WTC11 (cell line): ENCODE measurements at places on chromosomes 3 and 15.

DNA sequence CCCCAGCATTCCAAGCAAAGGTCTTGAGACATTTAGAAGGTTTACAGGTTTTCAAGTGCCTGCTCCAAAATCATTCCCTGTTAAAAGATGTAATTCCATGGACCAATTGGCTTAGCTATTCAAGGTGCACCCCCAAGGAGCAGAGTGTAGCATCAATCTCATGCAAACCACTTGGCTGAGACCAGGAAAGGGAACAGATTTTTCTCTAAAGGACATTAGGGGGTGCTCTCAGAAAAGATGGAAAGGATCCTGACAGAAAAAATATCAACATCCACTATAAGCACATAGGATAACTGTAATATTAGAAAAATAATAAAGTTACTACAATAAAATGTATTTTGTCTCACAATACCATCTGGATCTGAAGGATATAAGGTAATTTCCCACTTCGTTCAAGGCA, 328.0 kb upstream of the CDIN1 start:
- no peak for DNase-seq

DNA sequence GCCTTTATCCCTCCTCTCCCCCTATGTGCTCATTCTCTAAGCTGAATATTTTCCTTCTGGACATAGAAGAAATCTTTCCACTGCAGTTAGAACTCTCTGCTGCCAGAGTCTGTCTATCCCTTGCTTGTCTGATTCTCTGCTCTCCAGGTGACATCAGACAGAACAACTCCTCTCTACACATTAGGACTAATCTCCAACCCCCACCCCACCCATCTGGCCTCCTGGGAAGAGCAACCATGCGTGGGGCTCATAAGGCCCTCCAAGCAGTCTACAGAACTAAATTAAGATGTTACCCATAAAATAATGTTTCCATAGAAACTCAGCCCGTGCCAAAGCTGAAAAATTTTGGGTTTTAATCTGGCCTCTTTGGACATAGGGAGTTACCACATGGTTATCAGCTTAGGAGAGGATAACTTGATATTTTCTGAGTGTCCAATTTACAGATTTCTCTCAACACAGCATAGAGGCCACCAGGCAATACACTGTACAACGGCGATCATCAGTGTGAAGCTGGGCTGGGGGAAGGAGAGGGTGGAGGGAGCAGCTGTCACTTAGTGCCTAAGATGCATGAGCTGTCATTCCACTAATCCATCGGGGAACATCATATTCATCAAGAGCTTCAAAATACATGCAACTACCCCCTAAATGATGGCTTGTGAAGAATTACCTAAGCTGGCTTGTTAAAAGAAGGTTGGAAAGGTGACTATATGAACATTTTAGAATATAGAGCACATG, 199.4 kb downstream of the CLSTN2 start:
- no peak for DNase-seq

DNA sequence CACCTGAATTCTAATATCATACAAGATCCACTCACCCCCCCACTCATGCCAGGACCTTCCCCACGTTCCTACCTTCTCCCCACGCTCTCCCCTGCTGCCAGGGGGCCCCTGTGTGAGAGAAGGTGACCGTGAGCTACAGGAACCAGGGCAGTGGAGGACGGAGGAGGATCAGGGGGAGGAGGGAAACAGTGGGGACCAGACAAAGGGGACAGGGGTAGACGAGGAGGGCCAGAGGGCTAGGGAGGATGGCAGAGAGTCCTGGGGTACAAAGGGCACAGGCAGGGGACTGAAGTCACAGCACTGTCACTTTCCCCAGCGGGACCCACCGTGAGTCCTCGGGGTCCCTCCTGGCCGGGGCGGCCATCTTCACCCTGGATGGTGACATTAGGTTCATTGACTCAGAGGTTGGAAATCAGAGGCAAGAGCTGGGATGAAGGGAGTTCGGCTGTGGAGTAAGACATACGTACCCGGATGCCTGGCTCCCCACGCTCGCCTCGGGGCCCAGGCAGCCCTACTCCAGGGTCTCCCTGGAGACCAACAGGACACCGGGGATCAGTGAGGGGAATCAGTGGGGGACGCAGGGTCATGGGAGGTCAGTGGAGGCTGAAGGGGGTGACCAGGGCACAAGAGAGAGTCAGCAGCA, 6.3 kb upstream of the UCN2 start:
- DNase-seq, result no peak

DNA sequence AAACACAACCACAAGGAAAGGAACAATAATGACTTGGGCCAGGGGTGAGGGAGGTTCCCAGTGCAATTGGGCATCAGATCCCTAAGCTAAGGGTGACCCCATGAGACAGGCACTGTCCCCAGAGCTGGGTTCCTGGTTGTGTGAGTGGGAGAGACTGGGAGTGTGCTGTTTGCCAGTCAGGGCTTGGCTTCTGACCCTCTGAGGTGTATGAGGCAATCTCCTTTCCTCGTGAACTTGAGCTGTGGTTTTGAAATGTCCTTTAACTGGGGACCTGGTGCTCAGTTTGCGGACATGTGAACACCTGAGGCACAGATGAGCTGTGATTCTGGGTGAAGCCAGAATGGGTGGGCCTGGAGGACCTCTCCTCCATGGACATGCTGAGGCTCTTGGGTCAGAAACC, 58.5 kb upstream of the PLXNA1 start:
- DNase-seq, result no peak

DNA sequence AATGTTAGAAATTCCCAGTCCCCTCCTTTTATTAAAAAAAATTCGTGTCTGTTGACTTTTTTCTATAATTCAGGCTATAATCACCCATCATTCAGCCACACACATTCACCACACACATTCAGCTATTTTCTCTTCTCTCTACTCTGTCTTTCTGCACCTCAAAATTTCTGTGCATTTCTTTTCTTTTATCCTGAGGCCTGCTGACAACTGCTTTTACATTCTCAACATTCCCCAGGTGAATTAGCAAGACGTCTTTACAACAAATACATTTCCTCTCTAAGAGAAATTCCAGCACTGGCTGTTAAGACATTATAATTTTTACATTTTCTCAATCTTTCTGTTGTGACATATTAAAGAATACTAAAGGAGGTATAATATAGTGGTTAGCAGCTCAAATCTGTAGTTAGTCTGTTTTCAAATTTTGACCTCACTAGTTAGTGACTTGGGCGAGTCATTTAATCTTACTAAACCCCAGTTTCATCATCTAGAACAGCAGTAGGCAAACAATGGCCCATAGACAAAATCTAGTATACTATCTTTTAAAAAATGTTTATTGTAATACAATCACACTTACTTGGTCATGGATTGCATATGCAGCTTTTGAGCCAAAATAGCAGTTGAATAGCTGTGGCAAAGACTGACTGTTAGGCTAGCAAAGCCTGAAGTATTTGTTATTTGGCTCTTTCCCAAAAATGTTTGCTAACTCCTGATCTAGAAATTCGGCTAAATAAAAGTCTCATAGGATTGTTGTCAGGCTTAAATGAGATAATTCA, 350.7 kb downstream of the NSUN3 start:
- DNase-seq, result no peak

DNA sequence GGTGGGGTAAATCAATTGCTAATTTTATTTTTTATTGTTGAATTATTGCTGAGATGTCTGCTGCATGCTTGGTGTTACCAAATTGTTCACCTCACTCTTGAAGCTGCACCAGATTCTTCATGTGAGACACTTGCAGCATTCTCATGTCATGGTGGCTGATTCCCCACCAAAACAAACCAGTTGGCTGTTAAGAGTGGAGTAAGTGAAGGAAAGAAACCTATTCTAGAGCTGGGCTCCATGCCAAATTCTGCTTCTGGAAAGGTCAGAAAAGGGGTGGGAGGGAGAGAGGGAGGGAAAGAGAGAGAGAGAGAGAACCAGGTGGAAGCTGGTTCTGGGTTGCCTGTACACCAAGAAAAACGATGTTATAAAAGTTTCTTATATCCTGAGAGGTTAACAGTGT, 317.5 kb upstream of the THRB start:
- DNase-seq, result no peak

DNA sequence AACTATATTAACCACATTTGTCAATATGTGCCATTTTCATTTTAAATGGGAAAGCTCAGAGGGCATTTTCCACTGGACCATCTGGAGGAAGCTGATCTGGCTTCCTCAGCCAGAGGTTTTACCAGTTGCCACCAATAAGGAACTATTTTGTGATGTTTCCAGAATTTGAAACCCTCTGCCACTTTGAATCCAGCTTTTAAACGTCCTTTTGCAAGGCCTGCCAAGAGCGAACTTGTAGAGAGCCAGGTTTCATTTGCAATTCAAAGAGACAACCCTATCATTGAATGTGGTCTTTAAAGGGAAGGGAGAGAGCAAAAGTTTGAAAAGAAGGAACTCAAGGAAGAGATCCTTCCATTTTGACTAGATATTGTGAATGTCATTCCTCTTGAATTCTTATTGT, 123.3 kb upstream of the CHL1 start:
- no peak for DNase-seq

- no peak for DNase-seq
Observed at GRCh38 chr3:110301781-110302180, 769.8 kb upstream of the NECTIN3 start.
